Pancreas (tissue), 10 donors: ENCODE measurements at places on chromosomes 13 and 19.

DNA sequence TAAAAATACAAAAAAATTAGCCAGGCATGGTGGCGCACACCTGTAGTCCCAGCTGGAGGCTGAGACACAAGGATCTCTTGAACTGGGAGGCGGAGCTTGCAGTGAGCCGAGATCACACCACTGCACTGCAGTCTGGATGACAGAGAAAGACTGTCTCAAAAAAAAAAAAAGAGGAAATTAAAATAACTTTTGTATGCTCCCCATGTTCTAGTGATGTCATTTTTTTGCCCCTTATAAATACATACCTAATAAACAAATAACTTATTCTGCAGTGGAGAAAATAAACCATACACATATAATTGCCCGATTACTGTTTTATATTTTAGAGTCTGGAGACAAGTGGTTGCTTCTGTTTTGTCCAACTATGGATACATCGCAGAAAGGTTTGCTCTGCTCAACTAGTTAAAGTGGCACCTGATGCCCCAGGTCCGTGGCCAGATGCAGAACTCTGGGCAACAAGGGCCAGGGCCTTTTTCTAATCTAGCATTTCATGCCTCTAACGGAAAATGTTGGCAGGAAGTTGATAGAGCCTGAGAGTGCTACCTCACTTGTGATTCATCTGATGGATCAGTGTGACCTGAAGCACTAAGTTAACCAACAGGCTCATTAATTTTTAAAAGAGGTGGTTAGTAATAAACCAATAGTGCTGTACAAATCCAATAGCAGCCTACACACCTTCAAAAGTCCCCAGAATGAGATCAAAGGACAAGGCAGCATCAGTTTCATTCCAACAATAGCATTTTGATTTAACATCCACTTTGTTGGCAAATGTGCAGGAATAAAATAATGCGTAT lies 18.8 kb downstream of the UBE2L5 start:
- no peak for DNase-seq

- DNase-seq: no peak
Observed at GRCh38 chr19:47444388-47444821, 25.1 kb upstream of the MEIS3 start.

GRCh38 chr13:103471896-103472295 lies 405.7 kb upstream of the SLC10A2 start:
- DNase-seq: no peak

DNA sequence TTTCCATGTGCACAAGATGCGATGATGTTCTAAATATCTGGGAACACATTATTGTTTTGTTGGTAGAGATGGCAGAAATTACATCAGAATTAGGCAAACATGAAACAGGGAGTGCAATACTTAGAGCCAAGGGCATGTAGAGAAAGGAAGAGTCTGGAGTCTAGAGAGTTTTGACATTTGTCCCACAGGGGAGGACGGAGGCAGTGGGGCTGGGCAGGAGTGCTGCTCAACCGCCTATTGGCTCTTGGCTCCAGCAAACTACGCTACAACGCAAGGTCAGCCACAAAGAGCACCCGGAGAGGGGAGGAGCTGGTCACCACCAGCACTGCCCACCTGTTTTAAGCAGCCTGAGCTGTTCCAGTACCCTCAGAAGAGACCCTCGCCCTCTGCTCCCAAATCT lies 108.3 kb downstream of the ABCC4 start:
- no peak for DNase-seq

DNA sequence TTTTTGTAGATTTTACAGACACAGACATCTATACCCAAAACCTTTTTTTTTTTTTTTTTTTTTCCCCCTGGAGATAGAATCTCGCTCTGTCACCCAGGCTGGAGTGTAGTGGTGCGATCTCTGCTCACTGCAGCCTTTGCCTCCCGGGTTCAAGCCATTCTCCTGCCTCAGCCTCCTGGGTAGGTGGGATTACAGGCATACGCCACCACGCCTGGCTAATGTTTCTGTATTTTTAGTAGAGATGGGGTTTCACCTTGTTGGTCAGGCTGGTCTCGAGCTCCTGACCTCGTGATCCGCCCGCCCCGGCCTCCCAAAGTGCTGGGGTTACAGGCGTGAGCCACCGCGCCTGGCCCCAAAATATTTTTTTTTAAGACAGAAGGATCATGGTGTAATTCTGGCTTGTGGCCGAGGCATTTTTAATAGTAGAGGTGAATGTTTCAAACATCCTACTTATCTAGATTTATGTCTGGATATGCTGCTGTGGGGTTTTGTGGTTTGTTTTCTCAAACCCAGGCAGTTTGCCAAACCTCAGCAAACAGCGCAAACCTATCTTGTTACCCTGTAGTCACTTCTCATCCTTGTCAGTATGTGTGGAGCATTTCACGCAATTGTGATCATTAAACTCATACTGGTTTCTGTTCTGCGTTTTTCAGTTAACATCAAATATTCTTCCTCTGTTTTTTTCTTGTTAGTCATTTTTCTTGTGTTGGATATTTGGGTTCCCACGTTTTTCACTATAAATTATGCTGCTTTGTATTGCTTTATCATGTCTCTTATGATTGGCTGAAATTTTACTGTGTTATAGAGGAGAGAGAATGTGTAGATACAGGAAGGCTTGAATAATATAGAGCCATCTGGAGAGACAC lies 36.2 kb upstream of the GARRE1 start:
- no peak for DNase-seq

DNA sequence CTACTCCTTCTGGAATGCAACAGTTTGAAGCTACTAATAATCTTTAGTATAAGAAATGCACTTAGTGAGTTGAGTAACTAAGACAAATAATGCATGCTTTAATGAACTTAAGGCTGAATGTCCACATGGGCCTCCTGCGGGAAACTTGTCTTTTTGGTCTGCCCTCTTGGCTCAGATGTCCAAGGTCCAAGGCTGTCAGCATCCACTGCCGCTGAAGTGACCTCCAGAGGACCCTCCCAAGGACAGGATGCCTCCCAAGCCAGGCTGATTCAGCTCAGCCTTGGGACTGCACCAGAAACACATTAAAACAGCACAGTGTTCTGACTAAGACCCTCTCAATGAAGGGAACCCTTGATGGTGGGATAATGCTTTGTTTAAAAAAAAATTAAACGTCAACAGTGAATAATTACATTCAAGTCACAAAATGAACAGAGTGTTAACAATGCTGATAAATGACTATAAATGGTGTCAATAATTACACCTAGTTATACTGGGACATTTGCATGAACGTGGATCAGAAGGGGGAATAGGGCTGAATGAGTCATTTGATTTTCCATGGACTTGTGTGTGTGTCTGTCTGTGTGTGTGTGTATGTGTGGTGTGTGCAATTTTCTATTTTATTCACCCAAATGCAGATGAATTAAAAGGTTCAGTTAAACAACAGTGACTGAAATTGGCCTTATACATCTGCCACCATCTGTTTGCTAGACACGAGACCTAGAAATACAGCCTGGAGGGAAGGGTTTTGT lies 150.5 kb downstream of the COL4A1 start:
- DNase-seq: no peak

GRCh38 chr19:42023121-42023942 lies 29.3 kb upstream of the ATP1A3 start:
- DNase-seq: no peak

GRCh38 chr19:22882797-22883196 lies 50.7 kb downstream of the ZNF723 start:
- no peak for DNase-seq

DNA sequence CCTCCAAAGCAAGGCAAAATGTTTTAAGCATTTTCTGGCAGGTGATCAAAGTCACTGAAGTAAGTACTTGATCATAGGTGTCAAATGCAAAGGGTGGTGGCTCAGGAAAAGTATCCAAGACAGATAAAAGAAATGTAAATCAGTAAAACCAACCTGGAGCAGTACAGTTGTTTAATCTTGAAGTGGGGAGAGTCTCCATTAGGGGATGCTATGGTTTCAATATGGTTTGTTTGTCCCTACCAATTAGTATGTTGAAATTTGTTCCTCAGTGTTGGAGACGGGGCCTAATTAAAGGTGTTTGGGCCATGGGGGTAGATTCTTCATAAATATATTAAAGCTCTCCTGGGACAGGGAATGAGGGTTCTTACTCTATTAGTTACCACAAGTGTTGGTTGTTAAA lies 1781.7 kb upstream of the PRR20A start:
- no peak for DNase-seq

- peak; percentile 39 for DNase-seq
Observed at GRCh38 chr13:79775830-79776229, 294.9 kb downstream of the NDFIP2 start.

- peak; percentile 79 for DNase-seq
Observed at GRCh38 chr13:29693275-29693945, 97.9 kb upstream of the SLC7A1 start.

DNA sequence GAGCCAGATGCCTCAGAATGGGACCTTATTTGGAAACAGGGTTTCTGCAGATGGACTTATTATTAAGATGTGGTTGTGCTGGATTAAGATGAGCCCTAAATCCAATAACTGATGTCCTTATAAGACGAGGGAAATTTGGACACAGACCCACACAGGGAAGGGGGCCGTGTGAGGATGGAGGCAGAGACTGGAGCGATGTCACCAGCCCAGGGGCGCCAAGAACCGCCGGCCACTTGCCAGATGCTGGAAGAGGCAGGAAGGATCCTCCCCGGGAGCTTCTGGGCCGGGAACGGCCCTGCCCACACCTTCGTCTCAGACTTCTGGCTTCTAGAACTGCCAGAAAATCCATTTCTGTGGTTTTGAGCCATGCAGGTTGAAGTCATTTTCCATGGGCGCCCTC lies 26.6 kb downstream of the GNG7 start:
- no peak for DNase-seq

GRCh38 chr13:111526922-111527321 lies 206.5 kb downstream of the TEX29 start:
- DNase-seq: no peak

DNA sequence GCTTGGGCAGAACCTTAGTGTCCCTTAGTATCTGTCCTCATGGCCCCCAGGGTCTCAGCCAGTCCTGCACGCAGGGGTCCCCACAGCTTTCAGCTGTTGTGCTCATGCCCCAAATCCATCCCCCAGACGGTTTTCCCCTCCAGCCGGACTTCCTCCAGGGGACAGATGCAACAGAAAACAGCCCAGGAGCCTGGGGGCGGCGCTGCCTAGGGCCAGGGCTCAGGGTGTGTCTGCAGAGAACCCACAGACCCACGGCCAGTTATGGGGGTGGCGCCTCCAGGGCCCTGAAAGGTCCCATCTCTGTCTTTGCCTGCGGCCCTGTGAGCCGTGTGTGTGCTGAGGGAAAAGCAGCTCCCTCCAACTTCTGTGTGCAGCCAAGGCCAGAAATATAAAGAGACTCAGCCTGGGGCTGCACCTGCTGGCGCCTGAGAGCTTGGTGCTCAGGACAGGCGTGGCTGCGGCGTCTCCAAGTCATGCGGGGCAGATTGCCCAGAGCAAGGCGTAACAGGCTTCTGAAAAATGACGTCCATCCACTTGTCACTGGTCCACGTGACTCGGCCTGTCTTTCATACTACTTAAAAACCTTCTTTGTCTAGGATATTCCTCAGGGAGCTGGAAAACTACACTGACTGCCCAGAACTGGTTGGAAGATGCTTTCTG lies 22.1 kb upstream of the F7 start:
- no peak for DNase-seq

GRCh38 chr19:44875666-44876451 lies 15.2 kb upstream of the TOMM40 start:
- no peak for DNase-seq
